ENCODE measurements at places on chromosomes 3 and 15.

- peak; percentile 90 for ATAC-seq
- H3K36me3 ChIP-seq = no peaks in the 10 kb centered on the region
- H3K27me3 ChIP-seq = no peaks in the 10 kb centered on the region
- peaks cover 15% of the 10 kb centered on the region for H3K4me1 ChIP-seq
Measured at GRCh38 chr15:56798639-56799038, 65.3 kb upstream of the ZNF280D start.

- no peak overlapping the region for H3K4me3 ChIP-seq
- H3K4me1 ChIP-seq = peaks cover 89% of the 10 kb centered on the region
- peak overlapping the region; percentile 95 for H3K27ac ChIP-seq
Measured at GRCh38 chr3:186536883-186537844, 7.0 kb downstream of the CRYGS start.

GRCh38 chr3:57157545-57157944 is 7.6 kb downstream of the IL17RD start:
- peaks cover 10% of the 10 kb centered on the region for H3K4me1 ChIP-seq
- H3K27ac ChIP-seq = no peak overlapping the region
- no peaks in the 10 kb centered on the region for H3K36me3 ChIP-seq
- no peak for ATAC-seq

DNA sequence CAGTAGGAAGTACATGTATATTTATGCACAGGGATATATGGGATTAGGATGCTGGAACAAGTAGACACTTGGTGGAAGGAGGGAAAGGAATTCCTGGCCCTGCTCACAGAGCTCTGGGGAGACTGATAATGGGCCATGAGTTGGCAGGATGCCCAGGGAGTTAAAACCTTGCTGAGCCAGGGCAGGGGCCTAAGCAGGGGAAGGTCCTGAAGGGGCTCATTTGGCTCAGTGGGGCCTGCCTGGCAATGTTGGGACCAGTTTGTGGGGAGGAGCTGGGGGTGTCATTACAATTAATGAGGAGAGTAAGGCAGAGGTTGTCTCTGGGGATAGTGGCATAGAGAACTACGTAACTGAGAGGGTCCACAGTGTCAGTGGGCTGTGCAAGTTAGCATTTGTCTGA is 124.2 kb upstream of the ADPGK start:
- no peak overlapping the region for H3K27ac ChIP-seq
- peaks cover 37% of the 10 kb centered on the region for H3K27me3 ChIP-seq
- H3K36me3 ChIP-seq = no peaks in the 10 kb centered on the region
- H3K4me3 ChIP-seq = no peak overlapping the region

- H3K4me3 ChIP-seq = no peak overlapping the region
- no peak for ATAC-seq
- no peaks in the 10 kb centered on the region for H3K27me3 ChIP-seq
- no peak overlapping the region for H3K27ac ChIP-seq
- no peaks in the 10 kb centered on the region for H3K36me3 ChIP-seq
Measured at GRCh38 chr15:38593524-38593923, 28.9 kb upstream of the RASGRP1 start.
